ENCODE measurements at places on chromosomes 6 and 20.

- DNase-seq, result no peak
Measured at GRCh38 chr6:83844170-83844569, 9.0 kb upstream of the RIPPLY2 start.

GRCh38 chr6:15284743-15285142 lies 38.9 kb downstream of the JARID2 start:
- DNase-seq, result no peak

- no peak for DNase-seq
Measured at GRCh38 chr6:166952567-166953486, 3.5 kb downstream of the RNASET2 start.

DNA sequence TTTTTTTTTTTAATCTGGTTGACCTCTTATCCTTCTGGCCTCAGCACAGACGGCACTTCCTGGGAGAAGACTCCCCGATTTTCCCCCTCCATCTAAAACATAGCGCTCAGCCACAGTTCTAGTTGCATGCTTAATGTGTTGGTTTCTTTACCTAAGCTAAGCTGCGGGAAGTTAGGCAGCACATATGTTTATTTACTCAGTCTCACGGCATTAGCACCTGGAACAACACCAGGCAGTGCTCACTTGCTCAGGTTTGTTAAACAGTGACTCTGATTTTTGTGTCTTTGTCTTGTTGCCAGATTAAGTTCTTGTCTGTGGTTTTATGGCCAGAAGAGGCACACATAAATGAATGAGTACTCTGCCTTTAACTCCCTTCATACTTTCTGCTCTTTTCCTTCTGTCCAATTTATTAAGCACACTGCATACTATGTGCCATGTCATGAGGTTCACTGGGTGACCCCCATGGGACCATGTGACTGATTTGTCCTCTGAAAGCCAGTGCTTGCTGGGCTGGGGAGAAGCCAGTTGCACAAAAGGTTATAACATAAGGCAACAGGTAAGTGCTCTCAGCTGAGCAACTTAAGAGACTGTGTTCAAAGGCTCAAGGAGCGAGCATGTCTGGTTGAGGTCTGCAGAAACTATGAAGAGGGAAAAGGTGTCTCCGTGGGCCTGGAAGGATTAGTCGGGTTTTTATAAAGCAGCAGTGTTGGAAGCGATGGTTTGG lies 93.6 kb downstream of the RPP40 start:
- DNase-seq, result no peak

GRCh38 chr6:145047891-145048290 lies 687.4 kb downstream of the EPM2A start:
- DNase-seq, result no peak

DNA sequence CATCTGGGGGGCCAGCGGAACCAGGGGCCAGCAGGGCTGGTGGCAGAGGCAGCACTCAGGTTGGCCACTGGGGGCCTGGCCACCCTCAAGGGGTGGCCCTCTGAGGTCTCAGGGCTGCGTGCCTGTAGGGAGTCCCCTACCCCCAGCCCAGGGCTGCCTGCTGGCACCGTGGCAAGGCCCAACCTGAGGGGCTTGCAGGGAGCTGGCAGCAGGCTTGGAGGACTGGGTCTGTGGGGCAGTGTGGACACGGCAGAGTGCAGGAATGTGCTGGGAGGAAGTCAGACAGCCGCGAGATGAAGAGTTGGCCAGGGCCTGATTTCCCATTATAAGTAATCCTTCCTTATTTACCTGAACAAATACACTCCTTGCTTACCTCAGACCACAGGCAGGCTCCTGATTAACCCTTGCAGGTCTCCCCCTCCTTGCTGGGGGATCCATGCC lies at the start of gene SPDEF:
Gene SPDEF (minus strand): TSS at position 299 of the 441 bp plus-strand sequence. CDS start 11,874 bp downstream, outside the sequence.
- no peak for DNase-seq

DNA sequence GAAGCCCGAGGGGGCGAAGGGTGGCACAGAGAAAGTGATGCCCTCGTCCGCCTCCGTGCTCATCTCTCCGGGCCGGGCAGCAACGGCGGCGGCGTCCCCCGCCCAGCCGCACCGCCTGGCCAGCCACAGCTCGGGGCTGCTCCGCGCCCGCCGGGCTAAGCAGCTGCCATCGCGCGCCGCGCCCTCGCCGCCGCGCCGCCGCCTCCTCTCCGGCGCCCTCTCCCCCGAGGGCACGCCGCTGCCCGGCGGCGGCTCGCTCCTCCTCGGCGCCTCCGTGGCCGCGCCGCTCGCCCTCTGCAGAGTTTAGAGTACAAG lies 225 bp downstream of the MAP3K5 start:
- DNase-seq, result no peak

GRCh38 chr6:150207931-150208570 lies 65.2 kb downstream of the PPP1R14C start:
- no peak for DNase-seq

DNA sequence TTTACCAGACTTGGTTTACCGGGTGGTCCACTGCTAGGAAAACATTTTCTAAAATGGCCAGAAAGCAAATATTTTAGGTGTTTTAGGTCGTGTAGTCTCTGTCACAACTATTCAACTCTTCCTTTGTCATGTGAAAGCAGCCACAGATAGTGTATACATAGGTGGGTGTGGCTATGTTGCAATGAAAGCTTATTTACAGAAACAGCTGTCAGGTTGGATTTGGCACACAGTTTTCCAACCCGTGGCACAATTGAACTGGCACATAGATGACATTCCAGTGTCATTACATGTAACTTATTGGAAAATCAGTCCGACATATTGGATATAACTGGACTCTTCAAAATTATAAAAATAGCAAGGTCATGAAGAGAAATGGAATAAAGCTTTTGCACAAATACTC lies 68.9 kb upstream of the KCNQ5 start:
- DNase-seq, result no peak

GRCh38 chr6:75422024-75422639 lies 71.5 kb downstream of the FILIP1 start:
- no peak for DNase-seq

GRCh38 chr20:57573242-57573641 lies 12.3 kb downstream of the PCK1 start:
- DNase-seq, result no peak

- peak; percentile 50 for DNase-seq
Measured at GRCh38 chr6:7138921-7139358, 31.2 kb downstream of the RREB1 start.

DNA sequence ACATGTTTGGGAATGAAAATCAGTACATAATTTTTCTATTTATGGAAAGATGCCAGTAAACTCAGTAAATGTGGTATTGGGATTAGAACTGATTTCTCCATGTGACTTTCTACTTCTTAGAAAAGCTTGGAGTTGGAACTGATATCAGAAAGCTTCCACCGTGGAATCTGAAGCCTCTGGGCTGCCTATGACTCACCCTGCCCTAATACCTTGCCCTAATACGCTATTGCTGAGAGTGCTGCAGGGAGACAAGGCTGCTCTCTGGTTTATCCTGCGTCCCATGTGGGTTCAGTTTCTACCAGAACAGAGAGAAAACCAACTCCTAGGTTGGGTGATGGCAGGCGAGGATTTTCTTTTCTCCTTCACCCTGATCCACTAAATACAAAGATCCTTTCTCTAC lies 3.3 kb upstream of the STMND1 start:
- no peak for DNase-seq

DNA sequence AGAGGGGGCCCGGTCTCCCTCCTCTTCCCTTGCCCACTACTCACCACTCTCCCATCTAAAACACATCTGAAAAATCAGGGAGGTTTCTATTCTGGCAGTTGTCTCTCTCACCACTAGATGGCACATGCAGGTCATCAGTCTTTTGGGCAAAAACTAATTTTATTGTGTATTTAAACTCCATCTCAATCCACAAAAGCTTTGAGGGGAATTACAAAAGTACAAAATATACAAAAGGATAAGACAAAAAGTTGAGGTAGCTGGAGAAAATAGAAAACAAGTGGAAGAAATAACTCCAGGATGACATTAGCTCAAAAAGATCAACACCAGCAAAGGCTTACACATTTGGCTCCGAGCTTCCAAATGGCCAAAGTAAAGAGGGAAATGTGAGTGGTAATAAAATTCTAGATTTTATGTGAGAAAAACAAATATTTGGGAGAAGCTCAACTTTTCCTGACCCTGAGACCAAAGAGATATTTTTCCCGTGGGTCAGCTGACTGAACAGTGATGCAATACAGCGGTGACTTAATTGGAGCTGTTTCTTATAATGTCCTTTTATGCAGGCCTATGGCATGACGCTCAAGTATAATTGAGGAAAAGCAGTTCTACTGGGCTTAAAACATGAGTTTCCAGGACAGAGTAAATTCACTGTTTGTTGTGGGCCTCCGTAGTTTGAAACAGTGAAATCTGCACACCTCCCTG lies 79.8 kb upstream of the CHD6 start:
- DNase-seq, result peak; percentile 21

- no peak for DNase-seq
Measured at GRCh38 chr6:168863467-168863866, 390.2 kb downstream of the THBS2 start.

GRCh38 chr20:10788055-10788454 lies 114.3 kb upstream of the JAG1 start:
- DNase-seq, result no peak

- no peak for DNase-seq
Measured at GRCh38 chr6:64831680-64832079, 875.3 kb downstream of the EYS start.

DNA sequence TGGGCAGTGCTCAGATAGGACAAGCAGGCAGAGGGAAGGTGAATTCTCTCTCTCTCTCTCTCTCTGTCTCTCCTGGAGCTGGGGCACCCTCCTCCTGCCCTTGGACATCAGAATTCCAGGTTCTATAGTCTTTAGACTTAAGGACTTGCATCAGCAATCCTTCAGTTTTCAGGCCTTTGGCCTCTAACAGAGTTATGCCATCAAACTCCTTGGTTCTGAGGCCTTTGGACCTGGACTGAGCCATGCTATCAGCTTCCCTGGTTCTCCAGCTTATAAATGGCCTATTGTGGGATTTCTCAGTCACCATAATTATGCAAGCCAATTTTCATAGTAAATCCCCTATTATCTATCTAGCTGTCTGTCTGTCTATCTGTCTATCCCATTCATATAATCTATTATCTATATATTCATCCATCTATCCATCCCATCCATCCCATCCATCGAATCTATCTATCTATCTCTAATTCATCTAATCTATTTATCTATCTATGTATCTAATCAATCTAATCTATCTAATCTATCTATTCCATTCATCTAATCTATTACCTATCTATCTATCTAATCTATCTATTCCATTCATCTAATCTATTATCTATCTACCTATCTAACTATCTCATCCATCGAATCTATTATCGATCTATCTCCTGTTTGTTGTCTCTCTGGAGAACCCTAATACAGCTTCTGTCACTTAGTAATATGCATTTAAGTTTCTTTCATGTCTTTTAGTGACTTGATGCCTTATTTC lies 48.2 kb upstream of the HIVEP1 start:
- DNase-seq, result no peak

GRCh38 chr6:24583463-24584381 lies 62.3 kb downstream of the KIAA0319 start:
- DNase-seq, result peak; percentile 41

All from central memory CD4-positive, alpha-beta T cell (primary cell).